ENCODE measurements at places on chromosomes 5 and 9.

DNA sequence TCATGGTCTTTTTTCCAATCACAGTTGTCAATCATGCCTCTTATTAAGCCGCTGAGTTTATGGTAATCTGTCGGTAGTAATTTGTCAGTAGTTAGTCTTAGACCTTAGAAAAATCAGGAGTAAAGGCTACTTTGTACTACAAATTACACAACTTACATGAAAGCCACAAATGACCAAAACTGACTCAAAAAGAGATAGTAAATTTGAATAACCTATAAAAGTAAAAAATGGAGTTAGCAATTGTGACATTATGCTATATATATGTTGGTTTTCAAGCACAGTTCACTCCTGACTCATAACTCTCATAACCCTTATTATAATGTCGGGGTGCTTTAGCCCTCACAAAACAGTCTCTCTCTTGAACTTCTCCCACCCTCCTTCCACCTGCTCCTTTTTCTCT lies 251.8 kb downstream of the ROR2 start:
- DNase-seq: no peak

GRCh38 chr5:103366918-103367549 lies 108.5 kb downstream of the MACIR start:
- DNase-seq: no peak

GRCh38 chr5:169122951-169123350 lies 178.0 kb downstream of the SLIT3 start:
- no peak for DNase-seq

GRCh38 chr5:76811214-76811613 lies 7.6 kb upstream of the F2RL1 start:
- DNase-seq: no peak

GRCh38 chr9:92291577-92291976 lies 1.9 kb downstream of the IARS1 start:
- DNase-seq: no peak

DNA sequence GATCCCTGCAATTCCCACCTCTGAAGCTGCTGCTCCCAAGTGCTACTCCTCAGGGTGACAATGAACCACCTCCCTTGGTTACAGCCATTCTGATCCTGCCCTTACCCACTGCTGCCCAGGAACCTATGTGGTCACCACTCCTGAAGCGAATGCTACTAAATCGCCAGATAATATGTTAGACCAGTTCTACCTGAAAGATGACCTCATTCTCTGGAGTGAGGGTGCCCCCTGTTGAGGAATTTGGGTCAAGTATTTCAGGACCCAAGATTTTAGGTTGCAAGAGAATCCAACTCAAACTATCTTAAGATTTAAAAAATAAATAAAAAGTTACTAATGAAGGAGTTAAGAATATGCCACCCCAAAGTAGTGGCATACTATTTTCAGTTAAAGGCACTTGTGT lies 5.8 kb upstream of the SNAPC3 start:
- DNase-seq: peak; percentile 76

GRCh38 chr9:88809355-88810161 lies 181.7 kb upstream of the S1PR3 start:
- no peak for DNase-seq
